Cortex of kidney (tissue), 1 donor: ENCODE measurements at places on chromosomes 3 and 15.

GRCh38 chr15:53555226-53555625 is 204.2 kb downstream of the WDR72 start:
- no peak for DNase-seq

GRCh38 chr3:58230876-58231552 is 6.6 kb upstream of the ABHD6 start:
- DNase-seq = no peak

GRCh38 chr3:52428151-52429005 is 16.5 kb downstream of the SEMA3G start:
- DNase-seq = no peak

- no peak for DNase-seq
Observed at GRCh38 chr15:85402195-85402881, 21.9 kb downstream of the AKAP13 start.

DNA sequence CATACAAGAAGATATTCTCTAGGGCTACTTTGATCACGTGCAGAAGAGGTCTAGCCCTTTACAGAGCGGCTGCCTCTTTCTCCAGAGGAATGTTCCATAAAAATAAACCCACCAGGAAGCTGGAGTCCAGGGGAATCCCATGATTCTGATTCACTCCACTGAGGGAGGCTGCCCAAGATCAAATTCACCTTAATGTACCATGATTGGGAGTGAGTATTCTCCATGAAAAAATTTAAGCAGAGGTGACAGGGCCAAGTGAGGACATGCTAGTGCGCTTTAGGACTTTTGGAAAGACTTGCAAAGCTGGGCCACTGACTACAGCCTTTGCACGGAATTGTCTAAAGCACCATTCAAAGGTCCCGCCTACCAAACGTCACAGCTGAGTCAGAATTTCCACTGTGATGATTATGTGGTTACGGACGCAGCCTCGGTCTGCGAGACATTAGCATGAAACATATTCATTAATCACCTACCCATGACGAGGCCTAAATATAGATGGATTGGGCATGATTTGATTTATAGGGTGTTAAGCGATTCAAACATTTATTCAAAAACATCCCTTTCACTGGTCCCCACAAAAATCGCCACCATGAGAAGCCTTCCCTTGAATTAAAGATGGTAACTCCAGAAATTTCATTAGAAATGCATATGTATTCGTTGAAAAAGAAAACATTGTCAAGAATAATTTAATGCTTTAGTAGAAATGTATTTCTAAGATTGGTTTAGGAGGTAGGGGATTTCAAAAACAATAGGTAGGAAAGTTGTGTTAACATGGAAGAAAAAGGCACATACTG is 152.6 kb downstream of the GREM1 start:
- DNase-seq = no peak

GRCh38 chr3:178536211-178537079 is at the start of gene KCNMB2:
Gene KCNMB2 (plus strand): TSS chr3:178536436.
- no peak for DNase-seq

DNA sequence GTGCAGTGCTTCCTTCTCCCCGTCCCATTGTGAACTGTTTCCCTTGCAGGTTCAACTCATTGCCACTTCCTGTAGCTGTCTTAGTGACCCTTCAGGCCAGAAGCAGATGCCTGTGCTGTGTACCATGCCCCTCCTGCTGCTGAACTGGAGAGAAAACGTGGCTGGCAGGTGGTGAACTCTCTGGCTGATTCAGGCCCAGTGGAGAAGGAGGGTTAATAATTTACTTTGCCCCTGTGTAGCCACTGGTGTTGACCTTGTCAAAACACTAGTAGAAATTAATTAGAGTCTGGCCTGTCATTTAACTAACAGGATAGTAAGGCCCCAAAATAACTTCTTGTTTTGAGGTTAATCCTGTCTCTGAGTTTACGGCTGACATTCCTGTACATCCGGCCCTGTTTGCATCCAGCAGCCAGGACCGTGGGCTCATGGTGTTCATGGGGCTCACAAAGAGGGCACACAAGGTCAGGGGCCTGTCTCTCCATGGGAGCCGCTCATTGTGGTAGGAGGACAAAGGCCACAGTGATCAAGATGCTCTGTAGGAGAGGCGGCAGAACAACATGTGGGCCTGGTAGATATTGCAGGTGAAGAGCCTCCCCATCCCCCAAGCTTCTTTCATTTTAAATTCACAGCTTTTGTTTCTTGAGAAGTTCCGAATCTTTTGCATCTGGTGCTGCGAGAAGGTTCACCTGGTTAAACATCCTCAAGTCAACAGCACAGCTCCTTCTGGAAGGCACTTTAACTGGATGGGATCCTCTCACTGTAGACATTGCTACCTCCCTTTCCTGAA is 101.6 kb downstream of the CGNL1 start:
- no peak for DNase-seq

GRCh38 chr3:64354956-64355355 is 129.7 kb upstream of the PRICKLE2 start:
- no peak for DNase-seq

GRCh38 chr15:74201710-74202420 is 722 bp downstream of the STRA6 start:
- DNase-seq = no peak

GRCh38 chr3:7075117-7075516 is 214.2 kb downstream of the GRM7 start:
- DNase-seq = no peak

DNA sequence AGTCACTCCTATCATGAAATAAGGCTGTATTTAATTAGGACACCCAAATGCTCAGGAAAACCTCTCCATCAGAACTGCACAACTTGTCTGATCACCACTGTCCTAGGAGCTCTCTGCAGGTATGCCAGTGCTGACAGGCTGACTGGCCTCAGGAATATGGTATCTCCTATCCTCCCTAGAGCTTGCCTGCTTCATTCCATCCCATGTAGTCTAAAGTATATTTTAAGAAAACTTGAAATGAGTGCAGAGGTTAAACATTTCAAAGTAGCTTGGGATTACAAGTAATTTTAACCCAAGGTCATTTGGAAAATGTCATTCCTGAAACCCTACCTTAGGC is 23.7 kb downstream of the FILIP1L start:
- DNase-seq = no peak

DNA sequence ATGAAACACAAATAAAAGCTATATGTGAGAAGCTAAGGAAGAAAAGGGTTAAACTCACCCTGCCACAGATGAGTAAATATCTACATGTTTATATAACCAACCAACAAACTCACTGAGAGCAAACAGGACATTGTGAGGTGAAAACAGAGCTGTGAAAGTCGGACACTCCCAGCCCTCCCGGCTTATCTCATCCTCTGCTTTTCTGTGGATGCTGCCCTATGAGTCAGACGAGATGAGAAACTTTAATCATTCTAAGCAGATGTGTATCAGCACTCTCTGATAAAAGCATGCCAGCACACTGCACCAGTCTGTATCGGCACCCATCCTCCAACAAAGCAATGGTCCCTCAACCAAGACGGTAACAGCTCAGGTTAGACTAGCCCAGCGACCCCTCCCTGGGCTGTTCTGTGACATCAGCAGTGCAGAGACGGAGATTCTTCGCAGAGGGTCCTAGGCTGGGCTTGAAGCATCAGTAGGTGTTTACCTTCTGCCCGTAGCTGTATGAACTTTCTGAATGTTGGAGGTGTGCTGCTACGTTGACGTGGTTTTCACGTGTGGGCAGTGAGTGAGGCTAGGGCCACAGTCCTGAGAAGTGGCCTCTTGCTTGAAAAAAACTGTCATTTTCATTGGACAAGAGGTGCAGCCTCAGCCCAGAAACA is 119.8 kb upstream of the ALDH1A3 start:
- DNase-seq = no peak

GRCh38 chr3:50274371-50275104 is 4.3 kb upstream of the LSMEM2 start:
- DNase-seq = no peak

GRCh38 chr15:66702035-66702786 is at the start of gene SMAD6:
Gene SMAD6 (plus strand): TSS chr15:66702236. CDS start chr15:66703259, 1,023 bp downstream.
- no peak for DNase-seq

DNA sequence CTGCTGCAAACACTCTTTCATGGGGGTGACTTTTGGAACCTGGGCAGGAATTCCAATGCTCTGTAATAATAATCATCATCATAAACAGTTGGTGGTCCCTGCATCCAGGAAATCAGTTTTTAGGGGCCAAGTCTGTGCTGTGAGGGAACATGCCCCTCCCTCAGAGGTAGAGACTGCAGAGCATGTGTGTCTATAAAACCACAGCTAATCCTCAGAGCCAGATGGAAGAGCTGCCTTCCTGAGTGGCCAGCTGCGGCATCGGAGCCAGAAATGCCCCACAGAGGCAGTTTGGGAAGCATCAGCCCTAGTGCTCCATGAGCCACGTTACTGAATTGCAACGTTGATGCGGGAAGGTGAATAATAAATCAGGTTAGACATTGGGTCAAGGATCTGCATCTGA is 12.9 kb upstream of the TPM1 start:
- DNase-seq = no peak

- DNase-seq = no peak
Observed at GRCh38 chr3:140177943-140178342, 243.0 kb downstream of the CLSTN2 start.

- DNase-seq = no peak
Observed at GRCh38 chr3:107800710-107801109, 277.9 kb downstream of the BBX start.

- no peak for DNase-seq
Observed at GRCh38 chr15:68992696-68993095, 21.8 kb upstream of the NOX5 start.

GRCh38 chr3:58111513-58112184 is 99.1 kb downstream of the DNASE1L3 start:
- DNase-seq = no peak

GRCh38 chr15:88391006-88391405 is 76.2 kb downstream of the MRPL46 start:
- DNase-seq = no peak

GRCh38 chr3:45944830-45945620 is 1.8 kb downstream of the CXCR6 start:
- DNase-seq = no peak

- DNase-seq = no peak
Observed at GRCh38 chr3:187352581-187353575, 15.3 kb upstream of the RTP4 start.

- DNase-seq = no peak
Observed at GRCh38 chr3:49717959-49718857, 1.3 kb downstream of the AMIGO3 start.

DNA sequence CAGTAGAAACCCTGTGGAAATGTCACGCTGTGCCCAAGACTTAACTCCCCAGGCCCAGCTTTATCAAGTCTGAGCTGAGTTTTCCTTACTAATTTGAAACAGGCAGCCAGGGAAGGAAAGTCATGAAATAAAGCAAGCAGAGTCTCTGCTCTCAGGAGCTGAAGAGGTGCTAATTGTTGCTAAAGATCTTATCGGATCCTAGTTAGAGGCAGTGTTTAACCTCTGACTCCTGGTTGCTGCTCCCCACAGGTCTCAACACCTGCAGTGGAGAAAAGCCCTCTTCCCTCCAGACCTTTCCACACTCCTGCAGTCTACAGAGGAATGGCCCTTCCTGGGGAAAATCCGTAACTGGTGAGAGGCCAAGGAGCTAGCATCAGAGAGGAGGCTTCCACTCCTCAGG is 628.2 kb downstream of the NTRK3 start:
- DNase-seq = no peak
